Skin of body (tissue), 3 donors: ENCODE measurements at places on chromosomes 1 and 21. TPM values are rescaled to one million over a fixed set of nuclear protein-coding genes. Genes with fewer than 3 reads are reported as not detected.

GRCh38 chr1:210260096-210260495, 27.5 kb downstream of the SERTAD4 start:
- DNase-seq = peak; percentile 46

CD5L gene
- 0.39 TPM for total RNA-seq

CELA3A gene
- not detected for total RNA-seq

CYYR1 gene
- 10.9 TPM for total RNA-seq

DNA sequence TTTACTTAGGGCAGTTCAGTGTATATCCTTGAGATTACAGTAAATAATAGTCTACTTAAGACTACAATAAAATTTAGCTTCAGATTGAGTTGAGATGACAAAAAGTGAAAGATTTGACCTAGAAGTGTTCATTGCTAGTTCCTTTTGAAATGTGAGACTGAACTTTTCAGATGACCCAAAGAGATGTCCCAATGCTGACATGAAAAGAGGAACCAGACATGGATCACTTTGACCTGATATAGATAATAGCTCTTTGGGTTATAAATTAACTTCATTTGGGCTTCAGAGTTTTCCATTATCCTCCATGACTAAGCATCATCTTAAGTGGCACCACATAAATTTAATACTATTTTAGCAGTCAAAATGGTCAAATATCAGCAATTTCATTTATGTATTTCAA, 25.7 kb upstream of the OR10J5 start:
- no peak for DNase-seq

- DNase-seq = no peak
These were observed 161.3 kb downstream of the NEK7 start for GRCh38 chr1:198318085-198318484.

RBM8A gene
- 82.0 TPM for total RNA-seq

DNA sequence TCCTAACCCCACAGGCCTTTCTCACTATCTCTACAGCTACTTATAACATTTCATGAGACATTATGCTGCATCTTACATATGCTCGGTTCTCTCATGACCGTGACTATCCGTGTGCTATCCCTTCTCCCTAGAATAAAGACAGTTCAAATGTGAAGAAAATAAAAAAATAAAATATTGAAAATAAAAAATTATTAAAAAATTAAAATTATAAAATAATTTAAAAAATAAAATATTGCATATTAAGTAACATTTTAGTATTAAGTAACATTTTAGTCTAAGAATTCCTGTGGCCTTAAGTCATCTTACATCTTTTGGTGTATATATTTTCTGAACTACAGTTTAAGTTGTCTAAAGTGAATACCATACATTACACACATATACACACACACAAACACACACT, 415.5 kb downstream of the DPYD start:
- no peak for DNase-seq

- no peak for DNase-seq
These were observed 34.4 kb downstream of the CAPN9 start for GRCh38 chr1:230781594-230781993.

DNA sequence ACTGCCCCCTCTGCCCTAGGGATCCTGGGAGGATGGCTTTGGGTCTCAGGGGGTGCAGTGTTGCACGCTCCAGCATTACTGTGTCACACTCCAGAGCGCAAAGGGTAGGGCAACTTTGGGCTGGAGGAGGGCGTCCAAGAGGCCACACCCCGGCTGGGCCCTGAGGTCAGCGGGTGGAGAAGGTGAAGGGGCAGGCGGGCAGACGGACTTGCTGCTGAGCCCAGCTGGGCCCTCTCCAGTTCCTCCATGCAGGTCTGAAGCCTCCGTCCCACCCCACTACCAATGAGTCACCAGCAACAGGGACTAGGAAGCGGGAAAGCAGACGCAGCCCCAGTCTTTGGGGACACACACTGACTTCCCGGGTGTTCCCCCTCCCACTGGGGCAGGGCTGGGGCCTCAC, 116.0 kb downstream of the CASZ1 start:
- no peak for DNase-seq

DNA sequence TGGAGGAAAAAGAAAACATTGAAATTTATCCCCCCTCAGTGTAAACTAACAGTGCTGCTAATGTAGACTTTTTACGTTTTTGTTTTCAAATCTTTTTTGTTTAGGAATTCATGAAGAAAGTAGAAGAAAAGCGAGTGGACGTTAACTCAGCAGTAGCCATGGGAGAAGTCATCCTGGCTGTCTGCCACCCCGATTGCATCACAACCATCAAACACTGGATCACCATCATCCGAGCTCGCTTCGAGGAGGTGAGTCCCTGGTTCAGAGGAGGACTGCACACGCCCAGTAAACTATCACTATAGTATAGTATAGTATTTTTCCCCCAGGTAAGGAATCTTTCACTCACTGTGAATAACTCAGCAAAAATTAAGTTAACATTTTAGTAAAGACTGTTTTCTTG, 37.8 kb upstream of the BMP8A start:
- DNase-seq = no peak

GRCh38 chr21:43720539-43721166, 1.7 kb downstream of the PDXK start:
- no peak for DNase-seq

LCA5L gene
- total RNA-seq = 0.89 TPM

LRRC3 gene
- total RNA-seq = 1.7 TPM

- no peak for DNase-seq
These were observed 133.3 kb upstream of the SGIP1 start for GRCh38 chr1:66400660-66401059.

GRCh38 chr1:2574350-2574749, 12.2 kb upstream of the PRXL2B start:
- DNase-seq = no peak

GRCh38 chr1:205477121-205477758, 21.4 kb upstream of the BLACAT1 start:
- DNase-seq = no peak

DNA sequence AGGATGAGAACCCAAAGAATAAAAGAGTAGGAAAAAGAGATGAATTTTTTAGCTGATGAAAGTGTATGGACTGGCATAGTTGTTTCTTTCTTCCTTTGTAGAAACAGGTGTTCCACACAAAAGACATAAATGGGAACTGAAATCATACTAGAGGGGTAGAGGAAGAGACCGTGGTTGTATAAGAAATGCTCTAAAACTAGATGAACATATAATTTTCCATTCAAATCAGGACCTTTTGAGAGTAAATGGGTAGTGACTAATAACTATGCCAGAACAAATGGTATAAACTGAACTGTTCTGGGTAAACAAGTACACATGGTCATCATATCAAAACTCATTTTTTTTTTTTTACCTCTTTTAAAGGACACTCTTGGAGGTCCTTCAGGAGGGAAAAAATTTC, 344.2 kb downstream of the VAV3 start:
- no peak for DNase-seq

- DNase-seq = peak; percentile 88
These were observed 66.0 kb upstream of the SLC25A33 start for GRCh38 chr1:9473032-9473807.

- no peak for DNase-seq
These were observed 69.6 kb upstream of the KCTD3 start for GRCh38 chr1:215497528-215497927.

CRP gene
- total RNA-seq = not detected

AXDND1 gene
- total RNA-seq = 0.99 TPM

GRCh38 chr1:69524015-69524414, 43.7 kb upstream of the LRRC7 start:
- no peak for DNase-seq

DNA sequence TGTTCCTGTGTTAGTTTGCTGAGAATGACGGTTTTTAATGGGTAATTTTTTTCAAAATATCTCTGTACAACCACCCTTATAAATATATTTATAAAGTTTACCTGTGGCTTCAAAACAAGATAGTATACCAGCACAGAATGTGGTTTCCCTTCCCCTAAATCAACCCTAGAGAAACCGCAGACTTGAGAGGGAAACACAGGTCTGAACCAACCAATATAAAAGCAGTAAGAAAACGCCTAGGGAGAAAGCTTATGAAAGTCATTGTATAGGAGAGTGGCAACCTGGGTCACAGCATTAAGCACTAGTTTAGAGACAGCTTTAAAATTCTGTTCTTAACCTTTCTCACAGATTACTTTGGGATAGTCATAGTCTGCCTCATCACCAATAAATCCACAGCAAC, 180.6 kb upstream of the LHX8 start:
- DNase-seq = no peak

DNA sequence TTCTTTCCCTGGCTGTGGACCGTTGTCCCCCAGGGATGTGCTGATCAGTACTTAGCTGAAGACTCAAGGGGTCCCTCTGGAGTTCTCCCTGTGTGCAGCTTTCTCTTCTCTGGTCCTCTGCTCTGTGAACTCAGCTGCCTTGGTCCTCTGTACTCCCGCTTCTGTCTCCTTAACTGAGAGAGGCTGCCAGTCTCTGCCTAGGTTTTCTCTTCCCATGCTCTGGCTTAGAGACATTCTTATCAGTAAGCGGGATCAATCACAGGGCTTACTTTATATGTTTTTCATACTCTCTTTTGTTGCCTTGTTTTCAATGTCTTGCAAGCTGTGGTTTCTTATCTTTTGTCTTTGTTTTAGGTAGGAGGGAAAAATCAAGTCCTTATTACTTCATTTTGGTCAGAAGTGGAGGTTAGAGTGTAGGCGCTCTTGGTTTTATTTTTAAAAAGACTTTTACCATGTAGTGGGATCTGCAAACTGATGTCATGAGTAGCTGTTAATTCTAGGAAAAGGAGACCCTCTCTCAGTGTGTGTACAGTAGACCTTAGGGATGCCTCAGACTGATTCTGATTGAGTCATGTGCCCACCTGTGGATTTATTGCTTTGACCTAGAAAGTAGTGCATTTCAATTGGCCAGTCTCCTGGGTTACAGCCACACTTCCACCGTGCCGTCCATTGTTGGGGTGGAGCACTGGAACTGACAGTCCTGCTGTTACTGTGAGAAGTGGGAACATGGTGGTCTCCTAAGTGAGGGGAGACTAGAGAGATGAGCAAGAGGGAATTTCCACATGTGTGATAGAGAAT, 46.6 kb downstream of the TTC3 start:
- no peak for DNase-seq

BEND5 gene
- 12.5 TPM for total RNA-seq

GRCh38 chr1:171896936-171897703, 55.8 kb downstream of the DNM3 start:
- no peak for DNase-seq

DNA sequence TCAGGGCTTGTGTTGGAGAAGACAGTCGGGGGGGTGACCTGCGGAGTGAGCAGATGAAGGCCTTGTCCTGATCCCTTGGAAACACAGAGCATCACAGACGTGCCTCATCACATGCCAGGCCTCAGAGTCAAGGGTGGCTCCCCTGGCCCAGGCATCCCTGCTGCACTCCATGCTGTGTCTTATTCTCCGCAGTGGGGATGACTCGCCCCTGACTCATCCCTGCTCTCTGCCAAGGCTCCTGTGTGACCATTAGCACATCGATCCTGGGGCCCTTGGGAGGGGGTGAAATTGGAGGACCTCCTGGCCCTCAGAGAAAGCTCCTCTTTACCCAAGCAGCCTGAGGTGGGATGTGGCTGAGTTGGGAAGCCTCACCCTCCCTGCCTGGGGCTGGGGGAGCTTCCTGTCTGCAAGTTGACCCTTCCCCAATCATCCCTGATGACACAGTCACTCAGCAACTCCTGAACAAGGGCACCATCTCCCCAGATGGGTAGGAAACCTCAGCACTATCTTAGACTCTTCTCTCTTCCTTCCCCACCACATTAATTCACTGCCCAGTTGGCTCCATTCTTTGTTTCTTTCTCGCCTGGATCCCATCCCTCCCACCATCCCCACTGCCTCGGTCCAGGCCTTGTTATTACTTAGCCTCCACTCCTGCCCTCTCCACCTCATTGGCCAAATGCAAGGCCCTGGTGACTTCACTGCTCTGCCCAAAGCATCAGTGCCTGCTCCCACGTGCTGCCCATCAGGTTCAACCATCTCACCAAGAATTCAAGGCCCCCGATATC, 74.6 kb downstream of the CAMK2N1 start:
- no peak for DNase-seq

GRCh38 chr1:219296430-219297355, 123.0 kb downstream of the LYPLAL1 start:
- peak; percentile 78 for DNase-seq

DNA sequence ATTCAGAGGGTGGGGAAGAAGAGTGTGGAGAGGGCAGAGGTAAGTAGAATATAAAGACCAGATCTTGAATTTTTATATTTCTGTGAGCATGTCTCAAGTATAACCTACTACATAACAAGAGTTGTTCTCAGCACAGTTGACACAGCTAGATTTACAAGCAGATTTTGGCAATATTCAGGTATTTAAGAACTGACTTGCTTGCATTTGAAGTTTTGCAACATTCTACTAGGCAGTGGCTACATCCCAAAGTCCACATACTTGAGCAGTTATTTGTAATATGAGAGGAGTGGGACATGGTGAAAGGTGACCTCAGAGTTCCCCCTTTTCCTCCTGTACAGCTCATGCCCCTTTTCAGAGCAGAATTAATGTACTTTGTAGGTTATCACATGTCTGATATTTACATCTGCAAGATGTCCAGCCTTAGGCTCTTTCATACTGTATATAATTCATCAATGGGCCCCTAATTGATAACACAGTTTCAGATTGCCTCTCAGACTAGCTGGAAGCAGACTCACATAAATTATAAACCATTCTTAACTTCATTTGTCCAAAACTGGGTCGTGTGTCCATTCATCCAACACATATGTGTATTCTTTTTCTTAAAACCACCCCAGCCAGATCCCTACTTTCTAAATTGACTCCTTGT, 136.7 kb upstream of the RAVER2 start:
- DNase-seq = no peak

RGS8 gene
- total RNA-seq = not detected

DNA sequence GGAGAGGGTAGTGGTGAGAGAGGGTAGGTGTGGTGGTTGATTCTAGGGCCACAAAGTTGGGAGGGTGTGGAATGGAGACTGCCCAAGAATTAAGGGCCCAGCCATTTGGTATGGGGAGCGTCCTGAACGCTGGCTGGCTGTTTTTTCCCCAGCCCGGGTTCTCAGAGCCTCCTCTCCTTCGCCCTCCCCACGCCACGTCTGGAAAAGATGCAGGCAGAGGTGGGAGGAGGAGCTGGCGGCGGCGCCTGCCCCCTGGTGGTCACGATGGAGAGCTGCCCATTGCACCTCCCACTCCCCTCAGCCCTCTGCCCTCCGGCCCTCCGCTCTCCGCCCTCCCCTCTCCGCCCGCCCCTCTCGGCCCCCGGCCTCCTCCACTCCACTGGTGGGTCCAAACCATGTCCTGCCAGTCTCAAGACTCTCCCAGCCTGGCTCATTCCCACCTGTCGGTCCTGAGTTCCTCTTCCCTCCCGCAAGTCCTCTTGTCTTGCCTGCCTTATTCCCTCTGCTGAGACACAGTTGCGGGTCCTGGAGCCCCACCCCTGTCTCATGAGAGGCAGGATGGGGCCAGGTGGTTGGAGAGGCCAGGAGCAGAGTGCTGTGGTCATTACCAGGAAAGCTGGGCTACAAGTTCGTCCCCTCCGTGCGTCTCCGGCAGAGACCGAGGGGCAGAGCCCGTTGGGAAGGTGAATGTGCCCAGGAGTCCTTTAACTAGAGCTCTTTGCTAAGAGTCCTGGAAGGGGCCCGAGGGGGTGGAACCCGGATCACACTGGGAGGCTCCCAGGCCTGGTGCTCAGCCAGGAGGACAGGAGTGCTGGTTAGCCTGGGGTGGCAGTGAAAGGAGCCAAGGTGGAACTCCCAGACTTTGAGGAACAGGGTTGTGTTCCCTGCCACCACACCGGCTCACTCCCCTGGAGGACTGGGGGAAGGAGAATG, 22.6 kb downstream of the ETNK2 start:
- peak; percentile 14 for DNase-seq
